ENCODE measurements at places on chromosomes 3 and 15. TPM values are rescaled to one million over a fixed set of nuclear protein-coding genes. Genes with fewer than 3 reads are reported as not detected.

DNA sequence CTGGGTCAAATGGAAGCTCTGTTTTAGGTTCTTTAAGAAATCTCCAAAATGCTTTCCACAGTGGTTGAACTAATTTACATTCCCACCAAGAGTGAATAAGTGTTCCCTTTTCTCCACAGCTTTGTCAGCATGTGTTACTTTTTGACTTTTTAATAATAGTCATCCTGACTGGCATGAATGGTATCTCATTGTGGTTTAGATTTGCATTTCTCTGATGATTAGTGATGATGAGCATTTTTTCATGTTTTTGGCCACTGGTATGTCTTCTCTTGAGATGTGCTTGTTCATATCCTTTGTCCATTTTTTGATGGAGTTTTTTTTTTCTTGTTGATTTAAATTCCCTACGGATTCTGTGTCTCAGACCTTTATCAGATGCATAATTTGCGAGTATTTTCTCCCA is 745.0 kb upstream of the BCHE start:
- no peak for DNase-seq

DNA sequence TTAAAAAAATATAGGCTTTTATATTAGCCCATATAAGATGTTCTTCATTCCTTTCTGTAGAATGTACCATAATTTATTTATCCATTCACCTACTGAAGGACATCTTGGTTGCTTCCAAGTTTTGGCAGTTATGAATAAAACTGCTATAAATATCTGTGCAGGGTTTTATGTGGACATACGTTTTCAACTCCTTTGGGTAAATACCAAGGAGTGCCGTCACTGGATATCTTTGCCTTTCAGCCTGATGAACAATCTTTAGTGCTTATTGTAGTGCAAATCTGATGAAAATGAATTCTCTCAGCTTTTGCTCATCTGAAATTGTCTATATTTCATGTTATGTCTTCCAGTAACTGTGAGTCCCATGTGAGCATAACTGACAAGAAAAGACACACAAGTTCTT is 26.6 kb upstream of the BLM start:
- DNase-seq: no peak

GOLGA8R gene
- not detected for total RNA-seq

GRCh38 chr3:57952208-57952631 is 56.0 kb upstream of the FLNB start:
- peak; percentile 46 for DNase-seq

DNA sequence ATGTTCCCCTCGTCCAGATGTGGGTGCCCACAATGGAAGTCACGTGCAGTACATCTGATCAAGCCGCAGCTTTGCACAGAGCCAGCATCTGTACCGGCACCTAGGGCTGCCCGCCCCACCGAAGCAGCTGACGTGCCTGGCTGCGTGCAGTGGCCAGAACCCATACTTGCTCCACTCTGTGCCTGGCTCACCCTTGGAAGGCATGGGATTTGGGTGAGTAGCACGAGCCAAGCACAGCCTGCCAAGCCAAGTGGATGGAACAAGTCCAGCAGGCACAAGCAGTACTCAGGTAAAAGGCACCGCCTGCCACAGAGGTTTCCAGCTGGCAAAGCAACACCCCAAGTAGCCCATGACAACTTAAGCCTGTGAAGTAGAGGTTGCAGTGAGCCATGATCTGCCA is 261.3 kb downstream of the TBC1D5 start:
- DNase-seq: peak; percentile 64

DNA sequence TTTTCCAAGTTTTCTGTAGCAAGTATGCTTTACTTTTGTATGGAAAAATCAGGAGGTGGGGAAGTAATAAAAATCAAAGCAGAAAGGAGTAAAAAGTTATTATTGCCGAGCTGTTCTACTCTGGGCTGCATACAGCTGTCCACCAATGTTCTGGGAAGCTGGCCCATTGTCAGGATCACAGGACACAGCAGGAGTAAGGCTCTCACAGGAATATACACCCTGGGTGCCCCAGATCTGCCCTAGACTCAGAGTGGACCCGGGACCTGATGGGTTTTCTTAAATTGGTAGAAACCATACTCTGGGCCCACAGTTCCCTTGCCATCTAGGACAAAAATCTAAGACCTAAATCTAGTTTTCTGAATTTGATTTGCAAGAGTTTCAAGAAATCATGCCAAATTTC is 60.4 kb downstream of the TNIK start:
- DNase-seq: no peak

STAC gene
- not detected for total RNA-seq

- no peak for DNase-seq
Measured at GRCh38 chr3:23608650-23609049, 197.1 kb upstream of the UBE2E1 start.
